Tibial artery (tissue), 4 donors: ENCODE measurements at places on chromosomes 5 and 9.

GRCh38 chr9:120900824-120901223, 23.8 kb upstream of the PHF19 start:
- no peak overlapping the region for H3K27ac ChIP-seq
- no peak for DNase-seq
- peaks cover 24% of the 10 kb centered on the region for H3K36me3 ChIP-seq
- no peak overlapping the region for H3K4me3 ChIP-seq
- H3K27me3 ChIP-seq: no peaks in the 10 kb centered on the region

- DNase-seq: no peak
- no peak overlapping the region for H3K27ac ChIP-seq
- H3K4me1 ChIP-seq: no peaks in the 10 kb centered on the region
- H3K4me3 ChIP-seq: no peak overlapping the region
These were observed 110.7 kb downstream of the OLFM1 start for GRCh38 chr9:135198144-135198543.

DNA sequence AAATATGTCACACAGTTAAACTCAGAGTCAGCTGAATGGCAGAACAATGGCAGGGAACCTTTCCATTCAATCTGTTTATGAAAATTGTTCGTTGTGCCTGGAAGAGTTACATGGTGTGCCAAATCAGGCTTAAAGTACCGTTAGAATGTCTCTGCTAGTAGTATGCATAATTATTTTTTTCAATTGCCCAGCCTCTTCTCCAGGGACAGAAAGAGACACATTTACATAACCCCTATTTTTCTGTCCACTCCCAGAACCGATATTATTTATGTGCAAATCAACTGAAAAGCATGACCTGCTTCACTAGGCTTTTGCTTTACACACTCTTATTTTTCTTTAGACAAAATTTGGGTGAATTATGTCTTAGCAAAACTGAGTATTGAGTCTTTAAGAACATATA, 459.1 kb downstream of the EFNA5 start:
- peaks cover 10% of the 10 kb centered on the region for H3K4me1 ChIP-seq
- H3K27me3 ChIP-seq: no peaks in the 10 kb centered on the region
- no peak for DNase-seq
- no peaks in the 10 kb centered on the region for H3K36me3 ChIP-seq

DNA sequence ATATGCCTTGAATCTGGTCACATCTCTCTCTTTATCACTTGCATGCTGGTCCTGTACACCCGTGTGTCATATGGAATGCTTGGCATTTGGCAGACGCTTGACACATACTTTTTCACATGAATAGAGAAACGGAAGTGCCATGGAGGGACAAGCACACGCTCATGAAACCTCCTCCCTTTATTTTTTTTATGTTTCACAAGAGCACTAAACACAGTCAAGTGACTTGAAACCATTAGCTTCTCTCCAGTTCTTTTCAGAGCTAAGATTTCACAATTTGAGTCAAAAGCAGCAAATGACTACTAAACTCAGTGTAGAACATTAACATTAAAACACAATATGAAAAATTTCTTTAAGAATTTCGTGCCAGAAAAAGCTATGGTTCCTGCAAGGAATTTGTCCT, 151.1 kb downstream of the DOCK2 start:
- H3K4me1 ChIP-seq: no peaks in the 10 kb centered on the region
- DNase-seq: no peak
- H3K27me3 ChIP-seq: no peaks in the 10 kb centered on the region
- H3K4me3 ChIP-seq: no peak overlapping the region

GRCh38 chr5:39758426-39758825, 333.6 kb upstream of the DAB2 start:
- H3K27ac ChIP-seq: no peak overlapping the region
- no peak overlapping the region for H3K4me3 ChIP-seq
- peaks cover 47% of the 10 kb centered on the region for H3K4me1 ChIP-seq
- no peaks in the 10 kb centered on the region for H3K36me3 ChIP-seq
- H3K27me3 ChIP-seq: no peaks in the 10 kb centered on the region

GRCh38 chr9:79662537-79662956, 90.8 kb downstream of the TLE4 start:
- DNase-seq: no peak
- H3K4me3 ChIP-seq: no peak overlapping the region
- no peaks in the 10 kb centered on the region for H3K4me1 ChIP-seq
- no peaks in the 10 kb centered on the region for H3K36me3 ChIP-seq
- no peaks in the 10 kb centered on the region for H3K27me3 ChIP-seq

GRCh38 chr9:93686127-93686879, 109.9 kb downstream of the PHF2 start:
- H3K27ac ChIP-seq: no peak overlapping the region
- H3K4me1 ChIP-seq: no peaks in the 10 kb centered on the region
- H3K36me3 ChIP-seq: no peaks in the 10 kb centered on the region
- H3K27me3 ChIP-seq: no peaks in the 10 kb centered on the region

- no peaks in the 10 kb centered on the region for H3K36me3 ChIP-seq
- no peak for DNase-seq
- H3K27ac ChIP-seq: no peak overlapping the region
- no peaks in the 10 kb centered on the region for H3K4me1 ChIP-seq
- no peaks in the 10 kb centered on the region for H3K27me3 ChIP-seq
These were observed 315.2 kb upstream of the ATP10B start for GRCh38 chr5:161167016-161167767.

DNA sequence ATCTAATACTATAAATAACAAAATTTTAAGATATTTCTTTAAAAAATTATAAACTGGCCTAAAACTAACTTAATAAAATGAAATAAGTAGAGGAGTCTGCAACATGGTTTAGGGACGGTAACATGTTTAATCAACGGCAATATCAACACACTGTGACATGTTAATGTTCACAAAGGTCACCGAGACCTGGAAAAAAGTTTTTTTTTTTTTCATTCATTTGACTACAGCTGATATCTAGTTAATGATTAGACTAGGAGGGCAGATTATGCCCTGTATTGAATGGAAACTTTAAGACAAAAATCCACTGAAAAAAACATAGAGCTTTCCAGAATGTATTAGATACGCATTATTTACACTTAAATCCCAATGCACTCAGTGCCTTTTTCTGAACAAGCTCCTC, 67.0 kb upstream of the CDK5RAP2 start:
- no peak for DNase-seq
- no peaks in the 10 kb centered on the region for H3K27me3 ChIP-seq
- no peak overlapping the region for H3K4me3 ChIP-seq
- H3K27ac ChIP-seq: no peak overlapping the region
